ENCODE measurements at places on chromosomes 1 and 21.
A peak's percentile ranks its signal among the peaks of the same experiment; 100 is the strongest.

DNA sequence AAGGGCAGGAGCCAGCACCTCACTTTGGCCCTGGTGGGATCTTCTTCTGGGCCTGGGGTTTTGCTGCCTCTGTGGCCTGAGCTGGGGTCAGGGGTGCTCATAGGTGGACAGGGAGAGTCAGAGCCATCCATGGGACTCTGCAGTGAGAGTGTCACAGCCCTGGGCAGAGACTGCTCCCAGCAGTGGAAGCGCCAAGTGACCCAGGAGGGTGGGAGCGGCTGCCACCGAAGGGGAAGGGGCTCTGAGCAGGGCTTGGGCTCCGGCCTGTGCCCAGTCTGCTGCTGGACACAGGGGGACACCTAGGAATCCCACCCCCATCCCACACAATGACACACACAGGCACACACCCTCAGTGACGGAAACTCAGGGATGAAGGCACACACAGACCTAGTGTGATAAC, 368 bp downstream of the CLCNKB start:
- DNase-seq = no peak

DNA sequence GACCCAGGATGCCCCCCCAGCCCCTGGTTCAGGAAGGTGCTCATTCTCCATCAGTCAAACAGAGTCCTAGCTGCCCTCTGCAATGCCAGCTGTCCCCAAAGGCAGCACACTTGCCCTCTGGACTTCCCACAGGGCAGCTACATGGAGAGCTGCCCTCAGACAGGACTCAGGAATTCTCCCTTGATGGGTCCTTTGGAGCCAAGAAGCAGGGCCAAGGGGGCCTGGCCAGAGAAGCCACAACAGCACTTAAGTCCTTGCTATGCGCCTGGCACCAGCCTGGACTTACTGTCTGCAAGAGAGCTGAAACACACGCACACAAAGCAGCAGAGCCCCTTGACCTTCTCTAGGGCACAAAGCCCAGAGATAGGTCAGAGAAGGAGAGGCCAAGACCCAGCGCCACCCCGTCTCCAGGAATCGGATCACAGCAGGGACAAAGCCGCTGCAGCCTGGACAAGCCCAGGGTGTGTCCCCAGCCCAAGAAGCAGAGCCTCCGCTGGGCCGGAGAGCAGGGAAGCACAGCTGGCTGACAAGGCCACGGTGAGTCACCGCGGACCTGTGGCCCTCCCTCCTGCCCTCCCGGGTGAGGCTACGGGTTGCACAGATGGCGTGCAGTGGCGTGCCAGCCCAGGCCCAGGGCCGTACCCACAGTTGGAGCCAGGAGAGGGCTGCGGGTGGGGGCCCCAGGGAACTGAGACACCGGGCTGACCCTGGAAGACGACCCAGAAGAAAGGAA, 1.7 kb downstream of the WNT9A start:
- DNase-seq = peak; percentile 76

DNA sequence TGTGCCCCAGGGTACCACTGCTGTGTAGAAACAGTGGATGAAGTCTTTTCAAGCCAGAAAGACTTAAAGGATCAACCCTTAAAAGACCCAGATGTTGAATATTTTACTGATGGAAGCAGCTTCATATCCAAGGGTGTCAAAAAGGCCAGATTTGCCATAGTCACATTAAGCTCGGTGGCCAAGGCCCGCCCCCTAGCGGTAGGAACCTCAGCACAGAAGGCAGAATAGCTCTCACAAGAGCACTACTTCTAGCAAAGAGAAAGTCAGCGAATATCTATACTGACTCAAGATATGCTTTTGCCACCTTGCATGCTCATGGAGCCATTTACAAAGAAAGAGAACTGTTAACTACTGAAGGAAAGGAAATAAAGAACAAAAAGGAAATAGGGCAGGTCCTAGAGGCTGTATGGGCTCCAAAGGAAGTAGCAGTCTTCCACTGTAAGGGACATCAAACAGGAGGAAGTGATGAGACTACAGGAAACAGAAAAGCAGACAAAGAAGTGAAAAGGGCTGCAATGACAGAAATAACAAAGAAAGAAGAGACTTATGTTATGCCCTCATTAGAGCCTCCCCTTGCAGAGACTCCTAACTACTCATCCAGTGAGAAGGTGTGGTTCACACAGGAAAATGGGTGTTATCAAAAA, 90.5 kb downstream of the LIPI start:
- DNase-seq = peak; percentile 55

- no peak for DNase-seq
These were observed 16.6 kb downstream of the CRNN start for GRCh38 chr1:152397474-152397873.

GRCh38 chr1:43505077-43505780, 25.5 kb upstream of the PTPRF start:
- DNase-seq = no peak

DNA sequence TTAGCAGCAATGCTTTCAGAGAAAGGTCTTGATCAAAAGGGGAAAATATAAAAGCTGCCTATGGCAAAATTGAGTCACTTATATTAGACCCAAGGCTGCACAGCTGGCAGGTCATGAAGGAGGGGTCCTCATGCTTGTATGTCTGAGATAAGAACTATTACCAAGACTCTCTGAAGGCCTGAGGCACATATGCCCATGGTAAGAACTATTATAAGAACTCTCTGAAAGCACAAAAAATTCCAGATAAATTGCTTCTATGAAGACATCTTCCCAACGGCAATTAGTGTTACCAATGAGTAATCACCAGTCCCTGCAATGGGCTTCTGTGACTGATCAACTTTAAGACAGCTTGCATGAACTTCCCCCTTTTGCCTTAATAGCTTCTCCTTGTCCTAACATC, 42.8 kb upstream of the LRIF1 start:
- DNase-seq = no peak

DNA sequence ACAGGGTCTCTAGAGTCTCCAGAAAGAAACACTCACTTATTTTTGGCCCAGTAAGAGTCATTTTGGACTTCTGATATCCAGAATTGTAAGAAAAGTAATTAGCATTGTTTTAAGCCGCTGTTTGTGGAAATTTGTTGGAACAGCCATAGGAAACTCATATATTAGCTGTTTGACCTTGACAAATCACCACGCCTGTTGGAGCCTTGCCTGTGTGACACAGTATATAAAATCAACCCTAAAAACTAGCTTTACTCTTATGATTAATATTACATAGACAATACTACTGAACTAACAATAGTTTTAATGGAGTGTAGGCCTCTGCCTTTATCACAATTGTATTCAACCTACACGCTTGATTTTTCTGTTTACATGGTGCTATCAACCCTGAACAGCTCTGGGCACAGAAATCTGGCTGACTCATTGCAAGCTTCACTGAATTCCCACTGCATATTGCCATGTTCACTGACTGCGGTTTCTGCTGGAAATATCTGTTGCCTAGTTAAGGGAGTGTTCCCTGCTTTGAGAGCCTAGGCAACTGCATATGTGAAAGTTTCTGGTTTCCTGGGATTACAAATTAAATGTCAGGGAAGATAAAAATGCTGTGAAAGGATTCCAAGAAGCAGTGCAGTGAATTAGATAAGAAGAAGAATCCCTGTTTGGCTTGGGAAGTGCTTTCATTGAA, 419.5 kb upstream of the DEPDC1 start:
- DNase-seq = no peak

DNA sequence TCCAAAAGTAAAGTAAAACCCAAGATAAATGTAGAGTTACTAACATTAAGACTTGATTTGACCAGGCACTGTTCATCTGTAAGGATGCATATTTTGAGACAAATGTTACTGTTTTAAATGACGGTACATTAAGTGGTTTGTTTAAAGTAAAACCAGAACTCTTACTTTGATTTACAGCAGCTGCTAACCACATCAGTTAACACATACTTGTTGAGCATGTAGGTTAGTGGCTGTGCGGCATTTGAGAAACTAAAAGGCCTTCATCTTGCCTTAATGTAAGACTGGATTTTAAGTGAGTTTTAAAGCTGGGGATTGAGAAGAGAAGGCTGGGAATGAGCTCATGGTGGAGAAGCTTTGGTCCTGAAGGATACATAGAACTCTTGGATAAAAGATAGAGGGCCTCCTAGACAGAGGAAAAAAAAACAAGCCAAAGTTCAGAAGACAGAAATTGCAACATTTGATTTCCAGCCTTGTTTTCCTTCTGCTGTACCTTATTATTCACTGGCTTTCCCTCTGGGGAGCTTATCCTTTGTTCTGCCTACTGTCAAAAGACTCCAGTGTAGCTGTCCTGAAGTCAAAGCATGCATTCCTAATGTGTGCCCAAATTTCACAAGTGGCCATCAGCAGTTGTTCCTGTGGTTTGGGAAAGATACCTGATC, 66.6 kb downstream of the MTR start:
- DNase-seq = no peak

GRCh38 chr1:46490656-46491442, 1.2 kb downstream of the DMBX1 start:
- DNase-seq = no peak

DNA sequence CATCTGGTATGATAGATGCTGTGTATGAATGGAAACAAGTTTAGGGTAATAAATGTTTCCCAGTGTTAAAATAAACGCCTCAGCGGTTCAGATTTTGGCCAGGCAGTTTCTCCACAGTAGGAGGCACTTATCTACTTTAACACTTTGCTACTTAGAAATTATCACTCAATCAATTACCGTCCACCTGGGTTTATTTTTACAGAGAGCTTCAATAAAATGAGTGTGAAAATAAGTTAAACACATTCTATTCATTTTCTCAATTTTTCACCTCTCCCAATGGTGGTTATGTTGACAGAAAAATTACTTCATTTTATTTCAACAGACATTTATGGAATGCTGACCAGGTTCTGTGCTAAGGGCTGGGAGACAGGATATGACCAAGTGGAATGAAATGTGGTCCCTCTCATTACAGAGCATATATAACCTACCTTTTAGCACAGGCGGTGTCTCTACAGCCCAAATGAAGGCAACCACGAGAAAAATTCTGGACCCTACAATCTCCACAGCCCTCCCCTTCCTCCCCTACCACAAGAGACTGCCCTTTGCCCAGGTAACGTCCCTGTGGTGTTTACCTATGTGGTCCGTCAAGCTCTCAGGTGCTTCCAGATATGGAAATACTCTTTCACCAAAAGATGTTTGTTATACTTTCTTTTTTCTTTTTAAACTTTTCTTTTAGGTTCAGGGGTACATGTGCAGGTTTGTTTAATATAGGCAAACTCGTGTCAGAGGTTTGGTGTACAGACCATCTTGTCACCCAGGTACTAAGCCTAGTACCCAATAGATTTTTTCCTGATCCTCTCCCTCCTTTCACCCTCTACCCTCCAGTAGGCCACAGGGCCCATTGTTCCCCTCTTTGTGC, 105.5 kb downstream of the HLCS start:
- DNase-seq = no peak

DNA sequence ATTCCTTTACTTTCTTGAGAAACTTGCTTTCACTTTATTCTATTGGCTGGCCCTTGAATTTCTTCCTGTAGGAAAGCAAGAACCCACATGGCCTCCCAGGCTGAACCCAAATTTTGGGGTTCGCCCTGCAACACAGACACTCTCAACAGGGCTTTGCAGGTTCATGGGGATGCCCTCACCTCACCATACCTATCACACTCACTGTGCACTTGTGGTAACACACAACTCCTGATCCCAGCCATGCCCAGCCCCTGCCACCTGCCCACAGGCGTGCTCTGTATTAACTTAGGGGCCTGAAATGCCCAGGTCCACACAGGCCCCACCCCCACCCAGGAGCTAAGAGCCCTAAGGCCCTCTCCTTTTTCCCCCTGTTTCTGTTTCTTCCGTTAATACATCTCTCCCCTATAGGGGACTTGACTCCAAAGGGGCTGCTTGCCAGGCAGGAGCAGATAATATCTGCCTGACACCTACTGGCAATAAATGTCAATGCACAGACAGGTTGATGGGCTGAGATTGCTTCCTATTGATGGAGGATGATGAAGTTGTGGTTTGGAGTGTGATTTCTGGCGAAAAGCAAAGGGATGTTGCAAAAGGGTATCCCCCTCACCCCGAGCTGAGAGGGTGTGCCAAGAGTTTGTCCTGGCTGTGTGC, 171.5 kb downstream of the AJAP1 start:
- DNase-seq = peak; percentile 3

- DNase-seq = peak; percentile 87
These were observed 767 bp downstream of the PDIK1L start for GRCh38 chr1:26112407-26112775.

GRCh38 chr1:177849579-177850290, 120.1 kb downstream of the SEC16B start:
- DNase-seq = no peak

- DNase-seq = no peak
These were observed 2.0 kb downstream of the CAPN9 start for GRCh38 chr1:230749150-230749549.

- no peak for DNase-seq
These were observed 14.8 kb downstream of the LGR6 start for GRCh38 chr1:202208351-202208857.

- DNase-seq = no peak
These were observed 35.8 kb downstream of the CDC42 start for GRCh38 chr1:22088331-22088730.

DNA sequence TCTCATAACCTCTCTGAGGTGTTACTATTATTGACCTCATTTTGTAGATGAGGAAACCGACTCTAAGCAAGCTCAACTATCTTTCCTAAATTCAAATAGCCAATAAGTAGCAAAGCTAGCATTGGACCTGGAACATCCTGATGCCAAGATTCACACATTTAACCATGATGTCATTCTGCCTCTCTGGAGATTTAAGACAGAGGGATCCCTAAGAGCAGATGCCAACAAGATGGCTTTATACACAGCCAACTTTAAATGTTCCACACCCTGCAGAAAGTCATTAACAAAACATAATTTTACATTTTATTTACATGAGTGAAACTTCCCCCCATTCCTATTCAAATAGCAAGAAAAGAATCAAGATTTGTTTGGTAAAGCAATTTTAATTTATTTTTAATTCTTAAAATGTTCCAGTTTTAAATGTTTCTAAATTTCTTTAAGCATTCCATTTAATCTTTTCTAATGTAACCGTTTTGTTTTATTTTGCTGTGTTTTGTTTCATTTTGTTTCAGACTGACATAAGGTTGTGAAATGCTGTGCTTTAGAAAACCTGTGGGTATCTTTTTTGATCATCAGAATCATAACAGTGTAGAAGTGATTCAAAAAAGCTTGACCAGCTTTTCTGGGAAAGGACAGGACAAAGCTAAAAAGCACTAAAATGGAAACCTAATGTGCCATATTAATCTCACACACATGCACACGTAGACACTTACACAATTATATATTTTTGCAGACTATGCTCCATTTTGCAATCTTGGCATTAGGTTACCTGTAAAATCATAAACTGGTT, 7.6 kb upstream of the VAV3 start:
- no peak for DNase-seq

- DNase-seq = no peak
These were observed 78.0 kb downstream of the PIK3CD start for GRCh38 chr1:9729523-9729922.

GRCh38 chr1:40155135-40155534, 6.1 kb upstream of the RLF start:
- DNase-seq = no peak

DNA sequence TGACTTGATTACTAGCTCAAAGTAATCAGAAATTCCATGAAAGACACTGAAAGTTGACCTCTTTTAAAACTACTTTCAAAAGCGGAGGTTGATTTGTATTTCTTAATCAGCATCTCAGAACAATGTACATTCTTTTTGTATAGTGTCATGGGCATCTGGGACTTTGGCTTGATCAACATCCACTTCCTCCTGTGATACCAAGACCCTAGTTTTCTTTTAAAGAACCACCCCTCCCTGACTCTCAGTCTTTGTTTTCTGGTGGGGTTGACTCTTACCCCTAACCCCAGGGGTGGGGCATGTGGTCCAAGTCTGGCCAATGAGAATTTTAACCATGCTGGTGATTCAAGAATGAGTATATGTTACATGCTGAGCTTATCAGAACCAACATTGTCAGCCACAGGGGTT, 21.7 kb upstream of the IRF2BP2 start:
- DNase-seq = no peak

Measured in NCI-H1417 (cell line).